ENCODE measurements at places on chromosomes 1 and 21.

GRCh38 chr1:184387476-184388318 is 868 bp downstream of the C1orf21 start:
- no peak for DNase-seq

- DNase-seq = no peak
These were observed 40.8 kb downstream of the GLUL start for GRCh38 chr1:182350839-182351238.

DNA sequence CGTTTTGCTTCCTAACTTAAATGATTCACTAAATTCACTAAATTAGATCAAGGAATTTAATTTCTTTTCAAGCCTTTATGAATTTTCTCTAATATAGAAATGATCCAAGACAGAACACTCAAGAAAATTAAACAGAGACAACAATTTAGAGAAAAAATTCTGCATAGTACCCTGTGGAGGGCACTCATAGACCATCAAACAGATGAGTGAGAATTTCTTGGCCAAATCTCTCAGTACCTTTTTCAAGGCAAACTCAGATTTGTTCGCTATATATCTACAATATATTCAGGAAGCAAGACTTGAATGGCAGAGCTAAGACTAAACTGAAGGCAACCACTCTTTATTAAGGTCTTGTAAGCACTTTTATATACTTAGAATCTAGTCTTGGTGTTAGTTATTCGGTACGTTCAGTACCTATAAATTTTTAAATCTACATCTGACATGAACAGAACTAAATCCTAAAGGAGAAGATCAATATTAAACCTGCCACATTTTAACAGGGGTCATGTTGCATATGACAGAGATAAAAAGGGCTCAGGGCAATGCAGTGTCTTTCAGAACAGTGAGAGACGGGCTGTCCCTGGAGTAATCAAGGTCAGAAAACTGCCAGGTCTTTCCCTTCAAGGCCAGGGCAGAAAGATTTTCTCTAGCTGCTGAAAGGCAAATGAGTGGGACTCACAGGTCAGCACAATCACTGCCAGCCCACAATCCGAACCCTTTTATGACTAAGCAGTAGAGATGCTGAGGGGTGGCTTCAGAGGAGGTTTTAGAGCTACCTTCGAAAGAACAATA is 118.8 kb upstream of the TMPRSS15 start:
- no peak for DNase-seq

GRCh38 chr21:45330075-45330781 is 42.5 kb upstream of the POFUT2 start:
- DNase-seq = no peak

- no peak for DNase-seq
These were observed 137.9 kb downstream of the SLC45A1 start for GRCh38 chr1:8455700-8456307.

DNA sequence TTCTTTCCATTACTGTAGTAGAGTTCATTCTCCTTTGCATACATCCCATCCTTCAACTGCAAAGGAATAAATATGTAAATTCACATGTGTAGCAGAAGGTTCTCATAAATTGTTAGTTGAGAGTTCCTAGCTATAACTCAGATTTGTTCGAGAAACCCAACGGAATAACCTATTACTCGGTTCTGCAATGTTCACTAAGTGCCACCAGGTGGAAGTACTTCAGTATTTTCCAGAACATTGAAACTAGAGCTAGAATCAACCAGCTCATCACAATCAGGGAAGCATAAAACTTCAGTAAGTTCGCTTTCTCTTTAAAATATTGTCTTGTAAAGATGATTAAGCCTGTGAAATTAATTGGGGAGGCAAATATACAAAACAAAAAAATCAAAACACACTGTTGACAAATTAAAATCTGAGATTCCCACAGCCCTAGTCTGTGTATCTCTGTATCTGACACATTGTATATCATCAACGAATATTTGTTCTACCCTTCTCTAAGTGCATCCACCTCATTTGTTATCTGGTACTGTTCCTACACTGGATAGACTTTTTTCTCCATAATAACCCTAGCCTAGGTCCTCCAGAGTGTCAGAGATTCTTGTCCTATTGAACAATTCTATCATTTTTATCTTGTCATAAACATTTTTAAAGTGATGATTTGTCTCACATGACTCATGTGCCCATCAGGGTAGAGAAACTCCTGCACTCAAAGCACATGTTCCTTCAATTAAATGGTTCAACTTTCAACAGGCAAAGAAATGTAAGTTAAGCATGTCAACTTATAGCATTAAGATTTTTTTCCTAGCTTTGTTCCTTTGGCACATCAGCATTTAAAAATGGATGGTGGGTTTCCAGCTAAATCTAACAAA is 31.9 kb downstream of the MROH9 start:
- DNase-seq = no peak

DNA sequence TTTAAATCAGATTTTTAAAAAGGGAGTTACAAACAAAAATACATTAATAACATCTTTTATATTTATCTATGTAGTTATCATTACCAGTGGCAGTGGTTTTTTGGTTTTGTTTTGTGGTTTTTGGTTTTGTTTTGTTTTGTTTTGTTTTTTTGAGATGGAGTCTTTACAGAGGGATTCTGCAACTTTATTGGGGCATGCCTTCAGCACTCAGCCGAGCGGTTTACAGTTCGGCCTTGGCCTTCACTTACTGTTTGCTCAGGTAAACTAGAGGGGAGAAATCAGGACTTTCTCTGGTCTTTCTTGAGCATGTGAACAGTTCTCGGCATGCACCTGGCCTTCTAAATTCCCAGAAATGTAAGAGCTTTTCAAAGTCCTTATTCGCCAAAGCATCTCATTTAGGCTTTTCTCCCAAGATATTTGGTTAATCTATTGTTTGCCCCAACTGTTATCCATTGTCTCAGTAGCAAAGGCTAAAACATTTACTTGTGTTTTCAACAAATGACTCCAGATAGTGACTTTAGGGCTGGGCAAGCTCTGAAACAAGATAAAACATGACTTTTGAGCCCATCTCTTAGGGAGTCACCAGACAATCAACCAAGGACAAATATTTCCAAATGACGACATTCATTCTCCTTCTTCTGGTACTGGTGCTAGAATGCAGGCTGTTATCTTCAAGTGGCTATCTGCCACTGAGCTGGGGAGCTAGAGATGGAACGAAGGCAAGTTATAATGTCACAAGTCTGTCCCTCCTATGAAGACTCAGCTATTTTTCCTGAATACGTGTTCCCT is 48.4 kb upstream of the ADORA3 start:
- no peak for DNase-seq

DNA sequence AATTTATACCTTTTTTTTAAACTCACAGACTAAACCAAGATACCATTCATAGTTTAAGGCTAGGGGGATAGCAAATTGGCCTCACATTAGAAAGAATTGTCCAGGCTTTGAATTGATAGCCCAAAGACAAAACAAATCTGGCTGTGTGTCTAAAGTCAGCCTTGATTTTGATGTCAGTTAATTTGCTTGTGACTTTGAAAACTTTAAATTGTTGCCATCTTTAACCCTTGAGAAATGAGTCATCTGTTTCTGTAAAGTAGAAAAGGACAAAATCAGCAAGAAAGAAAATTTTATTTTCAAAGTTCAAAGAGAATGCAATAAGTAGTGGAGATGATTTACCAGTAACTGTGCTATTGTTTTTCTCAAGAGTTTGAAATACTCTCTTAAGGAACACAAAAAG is 184.5 kb downstream of the RGS7 start:
- no peak for DNase-seq

- no peak for DNase-seq
These were observed 4.5 kb downstream of the RAB7B start for GRCh38 chr1:205998457-205999241.

GRCh38 chr1:4962836-4963235 is 308.4 kb downstream of the AJAP1 start:
- no peak for DNase-seq

- DNase-seq = no peak
These were observed 29.3 kb upstream of the DISP1 start for GRCh38 chr1:222785529-222785928.

GRCh38 chr1:202959276-202959620 is 1.1 kb upstream of the ADIPOR1 start:
- peak; percentile 30 for DNase-seq

DNA sequence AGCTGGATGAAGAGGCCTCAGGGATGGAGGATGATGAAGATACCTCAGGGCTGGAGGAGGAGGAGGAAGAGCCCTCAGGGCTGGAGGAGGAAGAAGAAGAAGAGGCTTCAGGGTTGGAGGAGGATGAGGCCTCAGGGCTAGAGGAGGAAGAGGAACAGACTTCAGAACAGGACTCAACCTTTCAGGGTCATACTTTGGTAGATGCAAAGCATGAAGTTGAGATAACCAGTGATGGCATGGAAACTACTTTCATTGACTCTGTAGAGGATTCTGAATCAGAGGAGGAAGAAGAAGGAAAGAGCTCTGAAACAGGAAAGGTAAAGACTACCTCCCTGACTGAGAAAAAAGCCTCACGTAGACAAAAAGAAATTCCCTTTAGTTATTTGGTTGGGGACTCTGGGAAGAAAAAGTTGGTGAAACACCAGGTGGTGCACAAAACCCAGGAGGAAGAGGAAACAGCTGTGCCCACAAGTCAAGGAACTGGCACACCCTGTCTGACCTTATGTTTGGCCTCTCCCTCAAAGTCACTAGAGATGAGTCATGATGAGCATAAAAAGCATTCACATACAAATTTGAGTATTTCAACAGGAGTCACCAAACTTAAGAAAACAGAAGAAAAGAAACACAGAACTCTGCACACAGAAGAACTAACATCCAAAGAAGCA is 15.4 kb downstream of the L1TD1 start:
- DNase-seq = no peak

- DNase-seq = no peak
These were observed 323.2 kb upstream of the SGIP1 start for GRCh38 chr1:66210635-66211244.

GRCh38 chr1:30810416-30811080 is 53.0 kb upstream of the LAPTM5 start:
- DNase-seq = no peak

GRCh38 chr1:97791251-97791650 is 129.6 kb downstream of the DPYD start:
- DNase-seq = no peak

DNA sequence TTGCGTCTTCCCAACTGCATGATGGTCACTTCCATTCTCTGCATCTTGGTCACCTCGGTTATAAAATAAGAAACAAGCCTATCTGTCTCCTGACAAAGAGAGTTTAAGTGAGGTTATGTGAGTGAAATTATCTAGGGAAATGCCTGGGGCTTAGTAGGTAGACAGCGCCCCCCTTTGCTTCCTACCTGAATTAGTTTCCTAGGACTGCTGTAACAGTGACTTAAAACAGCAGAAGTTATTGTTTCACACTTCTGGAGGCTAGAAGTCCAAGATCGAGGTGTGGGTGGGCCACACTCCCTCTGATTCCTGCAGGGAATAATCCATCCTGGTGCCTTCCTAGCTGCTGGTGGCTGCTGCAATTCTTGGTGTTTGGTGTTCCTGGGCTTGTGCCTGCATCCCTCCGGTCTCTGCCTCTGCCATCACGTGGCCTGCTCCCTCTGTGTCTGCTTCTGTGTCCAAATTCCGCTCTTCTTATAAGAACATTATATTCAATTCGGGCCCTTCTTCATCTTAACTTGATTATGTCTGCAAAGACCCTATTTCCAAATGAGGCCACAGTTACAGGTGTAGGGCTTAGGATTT is 92.6 kb downstream of the IGSF21 start:
- no peak for DNase-seq

DNA sequence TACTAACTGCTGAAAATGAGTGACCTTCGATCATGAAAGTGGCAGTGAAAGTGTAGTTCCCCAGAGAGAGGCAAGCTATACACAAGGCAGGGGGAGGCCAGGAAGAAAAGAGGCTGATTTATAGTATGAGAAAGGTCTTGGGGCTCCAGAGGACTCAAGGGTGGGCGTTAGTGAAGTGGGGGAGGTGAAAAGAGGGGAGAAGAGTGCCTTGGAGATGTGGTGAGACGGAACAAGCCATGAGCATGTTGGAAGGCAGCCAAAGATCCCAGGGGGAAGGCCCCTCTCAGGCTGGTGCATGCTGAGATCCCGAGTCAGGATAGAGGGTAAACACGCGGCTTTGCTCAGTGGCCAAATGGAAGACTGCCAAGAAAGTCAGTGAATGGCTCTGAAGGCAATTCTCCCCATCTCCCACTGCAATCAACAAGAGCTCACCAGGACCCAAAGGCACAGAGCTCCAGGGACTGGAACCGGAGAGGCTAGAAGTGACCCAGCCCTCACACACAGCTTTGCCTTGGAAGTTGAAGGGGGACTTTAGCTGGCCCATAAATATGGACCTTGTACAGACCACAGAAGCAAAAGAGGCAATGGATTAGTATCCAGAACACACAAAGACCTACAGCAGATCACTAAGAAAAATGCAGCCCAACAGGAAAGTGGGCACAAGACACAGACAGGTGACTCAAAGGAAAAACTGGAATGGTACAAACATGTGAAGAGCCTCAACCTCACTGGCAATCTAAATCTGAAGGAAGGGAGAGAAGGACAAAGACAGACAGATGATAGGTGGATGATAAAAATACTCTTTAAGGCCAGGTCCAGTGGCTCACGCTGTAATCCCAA is 49.6 kb downstream of the HSF2BP start:
- DNase-seq = peak; percentile 82

DNA sequence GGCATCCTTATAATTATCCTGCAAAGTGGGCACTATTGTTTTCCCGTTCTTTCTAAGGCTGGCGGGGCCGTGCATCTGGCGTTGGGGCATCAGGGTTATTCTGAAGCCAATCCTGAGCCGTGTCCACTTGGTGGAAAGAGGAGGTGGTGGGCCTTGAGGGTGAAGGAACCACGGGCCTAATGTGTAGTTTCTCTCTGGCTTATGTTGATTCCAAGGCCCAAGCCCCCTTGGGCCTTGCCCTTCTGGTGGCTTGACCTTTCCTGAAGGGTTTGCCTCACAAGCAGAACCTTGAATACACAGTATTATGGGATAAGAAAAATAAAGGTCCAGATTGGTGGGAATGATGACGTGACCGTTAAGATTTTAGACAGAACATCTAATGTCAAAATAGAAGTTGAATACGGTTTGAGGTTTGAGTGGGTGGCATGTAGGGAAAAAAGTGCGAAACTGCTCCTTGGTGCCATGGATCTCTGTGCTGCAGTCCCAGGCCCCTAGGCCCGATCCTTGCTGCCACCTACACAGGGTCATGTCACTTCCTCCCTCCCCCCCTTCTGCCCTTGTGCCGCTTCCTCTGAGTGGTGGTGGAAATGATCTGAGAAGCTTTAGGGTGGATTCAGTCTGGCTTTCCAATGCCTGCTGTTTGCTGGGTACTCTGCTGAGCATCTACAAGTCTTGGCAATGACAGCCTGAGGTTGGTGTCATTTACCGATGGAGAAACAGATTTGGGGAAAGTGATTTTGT is 90.5 kb downstream of the PRDM2 start:
- no peak for DNase-seq

GRCh38 chr1:239262538-239262937 is 123.8 kb upstream of the CHRM3 start:
- DNase-seq = no peak

Data from HS-27A (cell line).